ENCODE measurements at places on chromosomes 11 and 22.

DNA sequence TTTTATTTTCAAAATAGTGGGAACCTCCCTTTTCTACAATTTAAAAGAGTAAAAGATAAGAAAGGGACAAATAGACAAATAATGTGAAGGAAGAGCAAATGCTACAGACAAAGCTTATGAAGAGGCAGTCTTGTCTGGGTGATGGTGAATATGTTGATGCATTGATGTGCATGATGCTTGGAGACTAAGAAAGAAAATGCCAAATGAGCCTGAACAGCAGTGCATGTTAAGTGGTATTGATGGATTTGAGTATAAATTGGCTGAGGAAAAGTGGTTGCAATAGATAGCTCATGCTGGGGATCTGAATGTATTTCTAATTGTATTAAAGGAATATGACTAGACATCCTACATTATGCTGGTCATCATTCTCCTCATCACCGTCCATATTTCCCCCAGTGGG, 268.6 kb upstream of the ANO5 start:
- DNase-seq, result no peak

DNA sequence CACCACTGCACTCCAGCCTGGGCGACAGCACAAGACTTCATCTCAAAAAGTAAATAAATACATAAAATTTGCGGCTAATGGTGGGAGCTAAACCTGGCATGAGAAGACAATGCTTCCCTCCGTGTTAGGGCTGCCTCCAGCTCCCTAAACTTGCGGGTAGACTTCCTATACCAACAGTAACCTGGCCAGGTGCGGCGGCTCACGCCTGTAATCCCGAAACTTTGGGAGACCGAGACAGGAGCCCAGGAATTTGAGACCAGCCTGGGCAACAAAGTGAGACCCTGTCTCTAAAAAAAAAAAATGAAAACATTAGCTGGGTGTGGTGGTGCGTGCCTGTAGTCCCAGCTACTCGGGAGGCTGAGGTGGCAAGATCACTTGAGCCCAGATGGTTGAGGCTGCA, 25.3 kb downstream of the SLC25A18 start:
- DNase-seq, result no peak

- DNase-seq, result no peak
These were observed 6.0 kb downstream of the ZDHHC24 start for GRCh38 chr11:66539870-66540213.

- no peak for DNase-seq
These were observed 39.4 kb downstream of the MOV10L1 start for GRCh38 chr22:50129121-50129736.

GRCh38 chr11:2886191-2886894, 768 bp upstream of the CDKN1C start:
- DNase-seq, result no peak

DNA sequence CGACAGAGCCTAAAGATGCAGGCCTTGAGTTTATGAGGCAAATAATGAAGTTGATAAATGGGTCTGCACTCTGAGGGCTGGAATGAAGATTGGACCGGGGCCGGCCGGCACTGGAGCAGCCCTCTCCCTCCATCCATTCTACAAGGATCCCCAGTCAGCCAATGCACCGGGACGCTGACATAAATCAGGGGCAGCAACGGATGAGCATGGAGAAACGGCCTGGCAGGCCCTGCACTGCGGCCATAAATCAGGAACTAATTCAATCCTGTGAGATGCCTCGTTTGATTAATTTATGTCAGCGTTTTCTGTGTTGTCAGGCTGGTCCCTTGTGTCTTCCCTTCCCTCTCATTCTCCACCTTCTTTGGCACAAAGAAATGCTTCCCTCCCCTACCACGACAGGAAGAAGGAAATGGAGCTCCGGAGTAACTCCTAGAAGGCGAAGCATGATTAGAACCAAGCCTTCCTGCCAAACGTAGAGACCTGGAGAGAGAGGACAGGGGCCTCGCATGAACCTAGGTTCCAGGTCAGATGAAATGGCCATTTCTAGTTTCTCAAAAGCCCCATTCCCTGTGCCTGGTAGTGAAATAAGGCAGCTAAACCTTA, 358.4 kb downstream of the OPCML start:
- no peak for DNase-seq

DNA sequence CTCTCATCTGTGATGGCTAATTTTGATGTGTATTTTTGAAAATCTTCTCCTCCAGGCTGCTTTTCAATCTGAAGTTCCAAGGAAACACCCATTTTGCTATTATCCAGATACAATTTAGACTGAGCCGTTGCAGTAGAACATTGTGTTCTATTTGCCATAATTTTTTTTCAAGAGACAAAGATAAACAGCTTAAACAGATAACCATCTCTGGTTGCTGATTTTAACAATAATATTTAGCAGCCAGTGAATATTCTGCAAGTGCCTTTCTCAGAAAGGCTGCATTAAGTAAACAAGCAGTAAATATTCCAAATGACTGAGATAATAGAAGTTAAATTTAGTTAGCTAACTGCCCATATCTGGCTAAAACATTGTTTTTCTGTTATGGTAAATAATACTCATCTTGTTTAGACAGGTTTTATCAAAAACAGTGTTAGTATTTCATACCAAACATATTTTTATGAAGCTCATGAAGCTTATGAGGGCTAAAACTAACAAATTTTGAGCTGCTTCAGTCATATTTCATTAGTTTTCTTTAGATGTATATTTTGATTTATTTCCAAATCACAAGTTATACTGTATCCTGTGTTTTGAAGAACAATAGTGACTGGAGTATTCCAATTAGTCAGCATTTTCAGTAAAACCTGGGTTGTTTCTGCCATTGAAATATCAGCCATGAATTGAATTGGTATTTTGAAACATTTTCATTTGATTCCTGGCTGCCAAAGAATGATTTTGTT, 206.7 kb downstream of the SBF2 start:
- DNase-seq, result no peak

- DNase-seq, result no peak
These were observed 48.6 kb downstream of the ELFN2 start for GRCh38 chr22:37378642-37379058.

GRCh38 chr11:132859306-132859705, 673.0 kb downstream of the OPCML start:
- no peak for DNase-seq

GRCh38 chr22:19719488-19720021, 3.8 kb upstream of the GP1BB start:
- DNase-seq, result no peak

- no peak for DNase-seq
These were observed 381.6 kb upstream of the CADM1 start for GRCh38 chr11:115885535-115886421.

DNA sequence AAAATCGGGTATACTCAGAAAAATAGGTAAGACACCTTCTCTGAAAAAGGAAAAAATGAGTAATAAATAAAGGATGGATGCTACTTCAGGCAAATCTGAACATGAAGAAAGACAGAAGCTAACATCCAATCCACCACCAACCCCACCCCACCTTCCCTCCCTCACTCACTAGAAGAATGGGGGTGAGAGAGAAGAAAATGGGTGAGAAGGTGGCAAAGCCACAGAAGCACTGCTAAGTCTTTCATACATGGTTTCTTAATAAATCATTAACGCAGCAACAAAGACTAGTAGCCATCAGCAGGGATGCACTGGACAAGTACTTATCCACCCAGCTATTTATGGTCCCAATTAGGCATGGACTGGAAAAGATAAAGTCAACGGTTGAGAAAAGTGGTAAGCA, 5.9 kb downstream of the FHIP1B start:
- DNase-seq, result no peak

GRCh38 chr11:32002311-32002710, 88.6 kb upstream of the RCN1 start:
- no peak for DNase-seq

DNA sequence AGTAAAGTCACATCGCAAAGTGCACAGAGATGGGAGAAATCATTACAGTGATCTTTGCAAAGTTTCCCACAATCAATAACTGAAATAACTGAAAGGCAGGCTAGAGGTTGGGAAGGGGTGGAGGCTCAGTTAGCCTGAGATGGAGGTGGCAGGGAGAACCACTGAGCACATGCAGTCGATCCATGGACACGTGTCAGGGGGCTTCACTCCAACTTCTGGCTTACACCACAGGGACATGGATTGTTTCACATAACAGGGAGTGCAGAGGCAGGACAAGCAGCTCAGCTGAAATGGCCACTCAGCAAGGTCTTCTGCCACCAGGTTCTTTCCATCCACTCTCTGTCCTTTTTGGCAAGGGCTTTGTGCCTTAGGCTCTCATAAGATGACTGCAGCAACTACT, 35.1 kb upstream of the MICAL2 start:
- no peak for DNase-seq

GRCh38 chr11:72969894-72970335, 155.7 kb downstream of the ATG16L2 start:
- no peak for DNase-seq

GRCh38 chr11:132456751-132457328, 1075.5 kb downstream of the OPCML start:
- no peak for DNase-seq
